ENCODE measurements at places on chromosomes 5 and 9. TPM values are rescaled to one million over a fixed set of nuclear protein-coding genes. Genes with fewer than 3 reads are reported as not detected.
A peak's percentile ranks its signal among the peaks of the same experiment; 100 is the strongest.

- H3K4me1 ChIP-seq: peaks cover 3% of the 10 kb centered on the region
- no peaks in the 10 kb centered on the region for H3K27me3 ChIP-seq
- no peak overlapping the region for H3K27ac ChIP-seq
- H3K4me3 ChIP-seq: no peak overlapping the region
- H3K36me3 ChIP-seq: peaks cover 8% of the 10 kb centered on the region
Measured at GRCh38 chr9:124932333-124932732, 8.6 kb downstream of the GOLGA1 start.

- H3K4me1 ChIP-seq: peaks cover 14% of the 10 kb centered on the region
- DNase-seq: peak; percentile 41
- no peaks in the 10 kb centered on the region for H3K27me3 ChIP-seq
- H3K27ac ChIP-seq: no peak overlapping the region
- H3K4me3 ChIP-seq: no peak overlapping the region
Measured at GRCh38 chr9:134399435-134400056, 73.3 kb downstream of the RXRA start.

GRCh38 chr5:10248378-10249260 lies 1.1 kb downstream of the ATPSCKMT start:
- peak overlapping the region; percentile 89 for H3K27ac ChIP-seq
- H3K27me3 ChIP-seq: no peaks in the 10 kb centered on the region
- peaks cover 8% of the 10 kb centered on the region for H3K4me1 ChIP-seq
- H3K4me3 ChIP-seq: peak overlapping the region; percentile 92
- DNase-seq: no peak
- peaks cover 4% of the 10 kb centered on the region for H3K36me3 ChIP-seq

The TOR4A gene
- total RNA-seq: 9.7 TPM

The WDR55 gene
- 19.2 TPM for total RNA-seq

DNA sequence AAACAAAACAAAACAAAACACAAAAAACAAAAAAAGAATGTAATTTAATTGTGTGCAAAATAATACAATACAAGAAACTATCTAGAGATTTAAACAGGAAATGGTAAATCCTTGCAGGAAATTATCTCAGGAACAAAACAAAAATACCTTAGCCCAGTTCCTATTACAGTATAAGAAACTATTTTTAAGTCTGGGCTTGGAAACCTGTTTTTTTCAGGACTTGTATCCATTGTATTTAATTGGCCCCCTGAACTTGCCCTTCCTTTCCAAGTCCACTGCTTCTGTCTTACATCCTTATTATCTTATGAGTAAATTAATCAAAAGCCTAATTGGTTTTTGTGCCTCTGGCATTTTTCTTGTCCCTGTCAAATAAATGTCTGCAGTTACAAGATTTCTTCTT lies 48.5 kb downstream of the ST8SIA4 start:
- H3K36me3 ChIP-seq: no peaks in the 10 kb centered on the region
- DNase-seq: no peak
- no peaks in the 10 kb centered on the region for H3K4me1 ChIP-seq
- no peaks in the 10 kb centered on the region for H3K27me3 ChIP-seq

- peaks cover 53% of the 10 kb centered on the region for H3K36me3 ChIP-seq
- H3K4me3 ChIP-seq: no peak overlapping the region
- no peaks in the 10 kb centered on the region for H3K27me3 ChIP-seq
Measured at GRCh38 chr5:177457852-177458681, 11.5 kb downstream of the PRR7 start.

GRCh38 chr5:173302546-173303155 lies 25.6 kb downstream of the STC2 start:
- no peak overlapping the region for H3K4me3 ChIP-seq
- peaks cover 16% of the 10 kb centered on the region for H3K4me1 ChIP-seq
- no peaks in the 10 kb centered on the region for H3K36me3 ChIP-seq
- no peaks in the 10 kb centered on the region for H3K27me3 ChIP-seq
- DNase-seq: peak; percentile 82

- no peak overlapping the region for H3K27ac ChIP-seq
- DNase-seq: no peak
- H3K36me3 ChIP-seq: no peaks in the 10 kb centered on the region
Measured at GRCh38 chr5:130066644-130067043, 162.4 kb downstream of the CHSY3 start.

DNA sequence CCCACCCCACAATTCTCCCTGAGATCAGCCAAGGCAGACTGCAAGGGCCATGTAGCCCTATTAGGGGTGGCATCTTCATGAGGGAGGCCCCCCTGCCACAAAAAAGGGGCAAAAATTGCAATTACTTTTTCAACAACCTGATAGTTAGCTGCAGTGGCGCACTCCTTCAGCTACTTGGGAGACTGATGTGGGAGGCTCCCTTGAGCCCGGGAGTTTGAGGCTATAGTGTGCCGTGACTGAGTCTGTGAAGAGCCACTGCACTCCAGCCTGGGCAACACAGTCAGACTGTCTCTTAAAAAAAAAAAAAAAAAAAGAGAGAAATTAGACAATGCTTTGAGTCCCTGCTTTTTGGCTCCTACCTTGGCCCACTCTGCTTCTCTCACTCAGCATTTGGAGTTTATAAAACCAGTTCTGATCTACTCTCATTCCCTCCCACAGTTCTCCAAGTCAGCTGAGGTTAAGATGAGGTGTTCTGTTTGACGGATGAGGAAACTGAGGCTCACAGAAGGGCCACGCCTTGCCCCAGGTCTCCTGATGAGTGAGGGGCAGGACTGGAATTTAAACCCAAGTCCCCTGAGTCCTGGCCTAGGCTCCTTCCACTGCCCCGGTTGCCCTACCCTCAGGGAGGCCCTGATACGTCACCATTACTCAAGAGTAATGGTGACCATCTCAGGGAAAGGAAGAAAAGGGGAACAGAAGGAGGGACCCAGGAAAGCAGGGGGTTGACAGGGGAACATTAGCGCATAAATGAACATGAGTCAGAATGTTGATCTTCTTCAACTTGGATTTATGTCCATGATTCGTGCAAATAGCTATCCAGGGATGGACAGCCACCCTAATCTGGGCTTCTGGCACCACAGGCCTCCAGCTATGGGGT lies 9.0 kb downstream of the GPX3 start:
- H3K27ac ChIP-seq: no peak overlapping the region
- no peak overlapping the region for H3K4me3 ChIP-seq
- peaks cover 55% of the 10 kb centered on the region for H3K36me3 ChIP-seq
- no peaks in the 10 kb centered on the region for H3K27me3 ChIP-seq
